ENCODE measurements at places on chromosomes 7 and 10. TPM values are rescaled to one million over a fixed set of nuclear protein-coding genes. Genes with fewer than 3 reads are reported as not detected.

DNA sequence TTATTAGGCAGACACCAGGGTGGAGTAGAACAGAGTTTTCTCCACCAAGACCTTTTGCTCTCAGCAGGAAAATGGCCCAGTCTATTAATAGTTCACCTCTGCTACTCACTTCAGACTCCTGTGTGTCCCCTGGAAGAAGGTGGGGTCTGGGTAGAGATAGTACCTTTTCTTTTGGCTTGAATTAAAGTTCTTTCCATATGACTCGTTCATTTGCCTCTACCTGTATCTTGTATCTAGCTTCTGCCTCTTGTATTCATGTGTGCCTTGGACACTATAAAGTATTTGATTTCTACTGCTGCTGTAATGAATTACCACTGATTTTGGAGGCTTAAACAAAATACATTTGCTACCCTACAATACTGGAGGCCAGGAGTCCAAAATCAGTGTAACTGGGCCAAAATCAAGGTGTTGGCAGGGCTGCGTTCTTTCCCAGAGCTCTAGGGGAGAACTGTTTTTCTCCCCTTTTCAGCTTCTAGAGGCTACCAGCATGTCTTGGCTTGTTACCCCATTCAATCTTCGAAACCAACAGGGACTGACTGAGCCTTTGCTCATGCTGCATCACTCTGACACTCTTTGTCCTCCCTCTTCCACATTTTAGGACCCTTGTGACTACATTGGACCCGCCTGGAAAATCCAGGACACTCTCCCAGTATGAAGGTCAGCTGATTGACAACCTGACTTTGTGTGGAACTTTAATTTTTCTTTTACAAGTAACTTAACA is 155.6 kb upstream of the PRSS58 start:
- no peaks in the 10 kb centered on the region for H3K27me3 ChIP-seq
- H3K4me1 ChIP-seq: peaks cover 4% of the 10 kb centered on the region
- H3K36me3 ChIP-seq: no peaks in the 10 kb centered on the region
- no peak overlapping the region for H3K27ac ChIP-seq
- H3K4me3 ChIP-seq: no peak overlapping the region
- DNase-seq: no peak

GLI3 gene
- polyA plus RNA-seq: 10.7 TPM

DNA sequence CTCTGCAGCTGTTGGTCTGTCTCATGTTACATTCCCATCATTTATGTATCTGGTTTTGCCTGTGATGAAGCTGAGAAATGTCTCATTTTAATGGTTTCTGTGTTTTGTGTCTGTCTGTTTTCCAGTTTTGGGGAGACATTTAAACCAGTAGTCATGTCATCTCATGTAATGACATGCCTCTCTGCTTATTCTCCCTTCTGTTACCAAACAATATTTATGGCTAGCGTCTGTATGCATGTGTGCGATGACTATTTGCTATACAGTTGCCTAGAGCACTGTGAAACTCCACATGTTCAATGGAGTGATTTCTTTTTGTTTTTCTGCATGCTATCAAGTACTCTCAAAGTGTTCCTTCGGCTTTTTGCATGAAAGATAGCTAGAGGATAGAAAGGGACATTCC is 132.0 kb downstream of the ST7 start:
- H3K4me1 ChIP-seq: peaks cover 11% of the 10 kb centered on the region
- H3K4me3 ChIP-seq: no peak overlapping the region
- peak; percentile 54 for DNase-seq

SERPINE1 gene
- polyA plus RNA-seq: 7.2 TPM

- peaks cover 11% of the 10 kb centered on the region for H3K4me1 ChIP-seq
- H3K36me3 ChIP-seq: no peaks in the 10 kb centered on the region
These were observed 277.2 kb upstream of the TCERG1L start for GRCh38 chr10:131588704-131589220.

DNA sequence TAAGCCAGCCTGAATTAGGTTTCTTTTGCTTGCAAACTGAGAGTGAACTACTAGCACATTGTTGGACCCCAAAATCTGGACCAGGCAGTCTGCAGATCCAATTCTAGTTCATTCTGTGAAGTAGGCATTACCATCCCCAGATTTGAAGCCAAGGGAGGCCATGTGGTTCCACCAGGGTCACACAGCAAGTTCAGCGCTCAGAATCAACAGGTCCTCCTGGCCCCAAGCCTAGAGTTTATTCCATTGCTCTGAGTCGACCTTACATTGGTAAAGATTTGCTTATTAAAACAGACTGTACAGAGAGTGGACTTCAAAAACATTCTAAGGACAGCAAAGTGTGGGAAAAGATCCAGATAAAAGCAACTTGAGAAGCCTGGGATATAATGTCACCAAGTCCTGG is 50.9 kb downstream of the AFAP1L2 start:
- DNase-seq: no peak
- no peaks in the 10 kb centered on the region for H3K36me3 ChIP-seq
- H3K27ac ChIP-seq: no peak overlapping the region

- no peaks in the 10 kb centered on the region for H3K27me3 ChIP-seq
- H3K4me3 ChIP-seq: peak overlapping the region; percentile 7
- H3K36me3 ChIP-seq: no peaks in the 10 kb centered on the region
These were observed 52.4 kb downstream of the CALD1 start for GRCh38 chr7:134831862-134832261.

All from muscle of leg (tissue), 16 donors.